ENCODE measurements at places on chromosomes 5 and 9.

DNA sequence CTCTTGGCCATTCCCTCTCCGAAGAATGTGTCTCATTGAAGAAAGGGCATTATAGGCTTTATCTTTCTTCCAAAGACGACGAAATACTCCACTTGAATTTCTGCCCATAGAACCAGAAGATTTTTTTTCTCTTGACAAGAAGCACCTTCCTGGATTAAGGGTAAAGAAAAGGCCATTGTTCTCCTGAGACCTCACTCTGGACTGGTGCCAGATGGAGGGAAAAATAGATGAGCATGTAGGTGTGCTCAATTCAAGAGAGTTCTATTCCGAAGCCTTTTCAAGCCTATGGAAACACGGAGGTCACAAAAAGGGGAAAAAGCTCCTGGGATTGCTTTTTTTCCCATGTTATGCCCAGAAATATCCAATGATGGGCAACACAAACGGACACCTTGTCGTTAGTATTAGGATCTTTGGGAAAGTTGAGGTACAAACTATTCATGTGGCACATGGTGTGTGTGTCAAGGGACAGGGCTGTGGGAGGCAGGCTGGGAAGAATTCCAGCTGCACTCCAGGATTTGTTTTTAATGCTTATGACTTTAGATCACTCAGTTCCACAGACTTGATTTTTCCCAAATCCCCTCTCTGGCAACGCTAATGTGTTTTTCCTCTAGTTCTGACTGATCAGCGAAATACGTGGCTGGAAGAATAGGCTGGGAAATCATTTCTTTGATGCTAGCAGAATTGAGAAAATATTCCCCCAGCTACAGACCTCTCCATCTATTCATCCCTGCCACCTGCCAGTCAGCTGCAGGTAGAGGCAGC, 89.9 kb downstream of the SIL1 start:
- no peak for DNase-seq

DNA sequence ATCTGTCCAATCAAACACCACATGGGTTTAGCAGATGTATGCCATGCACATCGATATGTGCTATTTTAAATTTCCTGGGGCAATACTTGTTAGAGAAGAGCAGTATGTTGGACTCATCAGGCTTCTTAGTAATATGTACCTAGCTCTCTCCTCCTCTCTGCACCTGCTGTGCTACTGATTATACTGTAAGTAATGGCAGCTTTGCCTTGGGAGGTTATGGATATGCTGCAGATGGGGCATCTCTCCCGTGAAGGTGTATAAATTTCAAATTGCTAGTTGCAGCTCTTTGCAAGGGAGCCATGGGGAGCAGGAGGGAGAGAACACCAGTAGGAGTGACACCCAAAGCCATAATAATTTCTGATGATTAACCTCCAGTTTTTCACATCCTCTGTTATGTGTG, 101.5 kb downstream of the SPATA31D1 start:
- DNase-seq, result no peak

DNA sequence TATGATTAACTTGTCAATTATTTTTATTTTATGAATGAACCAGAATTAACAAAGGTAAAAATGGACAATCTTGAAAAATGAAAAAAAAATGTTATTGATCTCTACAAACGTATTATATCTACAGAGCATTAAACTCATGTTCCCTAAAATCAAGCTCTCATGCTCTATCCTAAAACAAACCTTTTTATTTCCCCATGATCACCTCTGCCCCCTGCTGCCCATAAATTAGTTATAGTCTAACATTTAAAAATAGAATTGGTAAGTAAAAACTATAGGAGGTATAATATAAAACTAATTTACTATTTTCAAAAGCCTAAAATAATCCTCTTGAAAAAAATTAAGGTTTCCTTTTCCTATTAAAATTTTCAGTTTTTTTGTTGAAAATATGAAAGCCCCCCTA, 168.0 kb upstream of the POU5F2 start:
- no peak for DNase-seq

- no peak for DNase-seq
These were observed 4.9 kb upstream of the AMACR start for GRCh38 chr5:34012791-34013190.

GRCh38 chr5:177325868-177326381, 14.2 kb upstream of the MXD3 start:
- no peak for DNase-seq

GRCh38 chr5:164224772-164225171, 719.4 kb downstream of the MAT2B start:
- no peak for DNase-seq

- DNase-seq, result no peak
These were observed 22.1 kb downstream of the FAM163B start for GRCh38 chr9:133587051-133587450.

DNA sequence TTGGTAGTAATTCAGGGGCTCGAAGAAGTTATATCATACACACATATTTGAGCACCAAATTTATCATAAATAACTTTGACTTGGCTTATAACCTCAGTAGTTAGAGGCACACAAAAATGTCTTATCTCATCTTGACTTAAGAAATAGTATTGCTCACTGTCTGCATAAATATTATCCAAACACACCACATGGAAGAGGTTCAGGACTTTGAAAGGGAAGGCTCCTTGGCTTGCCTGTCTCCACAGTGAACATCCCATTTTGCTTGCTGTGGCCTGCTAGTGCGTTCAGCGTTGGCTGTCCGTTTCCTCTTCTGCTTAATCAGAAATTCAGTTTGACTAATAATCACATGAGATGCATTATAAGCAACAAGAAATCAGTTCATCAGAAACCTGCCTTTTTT, 13.9 kb downstream of the GRXCR2 start:
- no peak for DNase-seq

DNA sequence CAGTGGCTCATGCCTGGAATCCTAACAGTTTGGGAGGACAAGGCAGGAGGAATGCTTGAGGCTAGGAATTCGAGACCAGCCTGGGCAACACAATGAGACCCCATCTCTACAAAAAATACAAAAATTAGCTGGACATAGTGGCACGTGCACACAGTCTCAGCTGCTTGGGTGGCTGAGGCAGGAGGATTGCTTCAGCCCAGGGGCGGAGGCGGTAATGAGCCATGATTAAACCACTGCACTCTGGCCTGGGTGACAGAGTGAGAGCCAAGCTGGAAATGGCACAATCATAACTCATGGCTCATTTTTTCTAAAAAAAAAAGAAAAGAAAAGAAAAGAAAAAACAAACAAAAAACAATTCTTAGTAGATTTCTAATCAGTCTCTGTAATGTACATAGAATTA, 446.2 kb downstream of the ELAVL2 start:
- DNase-seq, result no peak

DNA sequence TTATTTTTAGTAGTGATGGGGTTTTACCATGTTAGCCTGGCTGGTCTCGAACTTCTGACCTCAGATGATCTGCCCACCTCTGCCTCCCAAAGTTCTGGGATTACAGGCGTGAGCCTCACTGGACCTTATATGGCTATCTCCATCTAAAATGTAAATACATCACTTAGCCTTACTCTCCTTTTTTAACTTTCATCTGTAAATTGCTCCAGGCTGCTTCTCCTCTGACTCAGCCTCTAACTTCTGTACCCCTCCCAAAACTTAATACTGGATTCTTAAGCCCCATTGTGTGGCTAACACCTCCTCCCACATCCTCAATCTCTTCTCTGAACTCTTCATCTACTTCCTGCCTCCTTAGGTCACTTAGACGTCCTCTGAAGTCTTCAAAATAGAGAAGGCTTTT, 4.0 kb downstream of the SNX30 start:
- no peak for DNase-seq

DNA sequence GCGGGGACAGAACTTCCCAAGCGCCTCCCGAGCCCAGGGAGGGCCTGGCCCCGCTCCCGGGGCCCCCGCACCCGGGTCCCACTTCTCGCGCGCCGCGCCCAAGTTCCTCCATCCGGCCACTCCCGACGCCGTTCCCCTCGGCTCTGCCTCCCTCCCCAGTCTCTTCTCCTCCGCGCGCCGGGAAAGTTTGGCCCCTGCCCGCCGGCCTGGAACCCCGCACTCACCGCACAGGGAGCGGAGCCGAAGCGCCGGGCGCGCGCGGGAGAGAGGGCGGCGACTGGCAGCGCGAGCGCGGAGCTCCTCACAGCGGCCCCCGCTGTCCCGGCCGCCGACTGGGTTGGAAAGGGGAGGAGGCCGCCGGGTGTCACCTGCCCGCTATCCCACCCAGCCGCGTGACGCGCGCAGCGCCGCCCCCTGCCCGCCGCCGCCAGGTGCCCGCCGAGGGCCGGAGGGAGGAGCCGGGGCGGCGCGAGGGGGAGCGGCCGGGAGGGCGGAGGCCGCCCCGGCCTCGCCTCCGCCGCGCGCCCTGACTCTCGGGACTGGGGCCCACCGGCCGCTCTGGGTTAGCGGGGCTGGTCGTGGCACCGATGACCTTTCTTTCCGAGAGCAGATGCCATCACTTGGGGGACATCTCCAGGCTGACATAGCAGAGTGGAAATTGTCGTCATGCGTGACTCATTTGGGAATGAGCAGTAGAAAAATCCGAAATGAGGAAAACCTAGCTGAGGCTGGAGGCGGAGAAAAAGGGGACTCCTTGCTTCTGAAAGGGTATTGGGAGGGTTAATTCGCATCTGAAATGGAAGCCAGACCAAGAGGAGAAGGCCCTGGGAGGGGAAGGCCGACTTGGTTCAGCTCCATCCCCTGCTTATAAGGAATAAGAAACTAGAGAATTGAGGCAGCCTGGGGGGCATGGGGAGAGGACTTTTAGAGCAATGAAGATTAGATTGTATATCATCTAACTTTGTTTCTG, at the start of gene ELOVL7:
TSS of gene ELOVL7 (minus strand) at position 334 of the 970 bp plus-strand sequence. CDS start 56,872 bp downstream, outside the sequence.
- DNase-seq, result no peak

- no peak for DNase-seq
These were observed 33.0 kb downstream of the LARP1 start for GRCh38 chr5:154788212-154788611.

DNA sequence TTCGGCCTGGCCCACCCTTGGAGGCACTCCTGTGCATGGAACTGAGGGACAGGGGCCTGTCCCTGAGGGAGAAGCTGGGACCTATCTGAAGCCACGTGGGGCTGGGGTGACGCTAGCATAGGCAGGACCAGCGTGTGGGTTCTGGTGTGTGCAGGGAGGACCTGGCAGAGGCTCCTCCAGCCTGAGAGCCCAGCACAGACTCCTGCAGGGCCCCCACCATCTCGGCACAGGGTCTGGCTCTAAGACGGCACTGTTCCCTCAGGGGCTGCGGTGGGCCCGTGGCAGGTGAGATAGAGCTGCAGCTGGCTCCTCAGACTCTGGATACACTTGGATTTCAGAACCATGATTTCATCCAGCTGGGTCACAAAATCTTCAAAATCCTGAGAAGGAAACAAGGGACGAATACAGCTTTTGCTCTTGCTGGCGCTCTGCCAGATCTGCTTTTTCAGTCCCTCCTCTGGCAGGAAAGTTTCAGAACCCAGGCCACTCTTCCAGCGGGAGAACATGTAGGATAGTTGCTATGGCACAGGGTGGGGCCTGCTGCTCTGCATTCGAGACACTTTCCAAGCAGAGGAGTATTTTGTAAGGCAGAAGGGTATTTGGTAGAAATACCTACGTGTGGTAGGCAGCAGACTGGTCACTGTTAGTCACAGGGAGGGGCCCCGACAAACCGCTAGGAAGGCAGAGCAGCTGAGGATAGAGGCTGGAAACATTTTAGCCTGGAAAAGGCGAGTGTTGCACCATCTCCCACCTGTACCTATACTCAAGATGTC, 74.7 kb downstream of the KIF24 start:
- DNase-seq, result no peak

DNA sequence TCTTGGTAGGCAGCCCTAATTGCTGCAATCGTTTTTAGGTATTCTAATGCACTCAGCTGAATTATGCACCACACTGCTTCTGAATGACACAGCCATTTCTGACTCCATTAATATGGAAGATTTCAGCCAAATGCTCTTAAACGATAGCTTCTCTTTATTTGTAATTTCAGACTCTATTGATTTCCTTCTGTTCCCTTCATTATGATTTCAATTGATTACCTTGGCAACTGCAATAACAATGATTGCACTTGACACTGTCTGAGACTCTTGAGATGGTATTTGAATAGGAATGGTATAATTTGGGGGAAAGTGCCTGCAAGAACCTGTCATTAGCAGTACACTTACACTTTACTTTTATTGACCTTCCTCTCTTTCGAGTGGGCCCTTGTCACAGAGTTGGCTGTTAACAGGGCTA, 296.1 kb upstream of the DMAC1 start:
- no peak for DNase-seq

DNA sequence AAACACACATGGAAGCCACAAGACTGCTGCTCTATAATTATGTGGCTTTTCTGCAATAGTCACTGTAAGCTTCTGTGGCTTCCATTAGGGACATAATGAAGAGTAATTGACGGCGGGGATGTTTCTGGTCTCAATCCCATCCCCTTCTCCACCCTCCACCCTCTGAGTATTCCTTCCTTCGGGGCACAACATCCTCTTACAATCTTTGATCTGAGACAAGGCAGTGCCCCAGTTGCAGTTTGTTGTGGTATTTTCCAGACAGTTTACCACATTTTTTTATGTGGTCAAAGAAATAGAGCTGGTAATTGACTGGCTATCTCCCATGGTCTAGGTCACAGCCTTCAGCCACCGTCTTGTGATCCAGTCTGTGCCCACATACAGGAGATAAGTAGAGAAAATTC, 277.7 kb downstream of the NR2F1-AS1 start:
- DNase-seq, result no peak

- no peak for DNase-seq
These were observed 77.0 kb downstream of the SIL1 start for GRCh38 chr5:139121120-139121519.

GRCh38 chr5:77145666-77146065, 58.6 kb upstream of the ZBED3 start:
- DNase-seq, result no peak

GRCh38 chr9:86521977-86522376, 167.8 kb upstream of the TUT7 start:
- no peak for DNase-seq

DNA sequence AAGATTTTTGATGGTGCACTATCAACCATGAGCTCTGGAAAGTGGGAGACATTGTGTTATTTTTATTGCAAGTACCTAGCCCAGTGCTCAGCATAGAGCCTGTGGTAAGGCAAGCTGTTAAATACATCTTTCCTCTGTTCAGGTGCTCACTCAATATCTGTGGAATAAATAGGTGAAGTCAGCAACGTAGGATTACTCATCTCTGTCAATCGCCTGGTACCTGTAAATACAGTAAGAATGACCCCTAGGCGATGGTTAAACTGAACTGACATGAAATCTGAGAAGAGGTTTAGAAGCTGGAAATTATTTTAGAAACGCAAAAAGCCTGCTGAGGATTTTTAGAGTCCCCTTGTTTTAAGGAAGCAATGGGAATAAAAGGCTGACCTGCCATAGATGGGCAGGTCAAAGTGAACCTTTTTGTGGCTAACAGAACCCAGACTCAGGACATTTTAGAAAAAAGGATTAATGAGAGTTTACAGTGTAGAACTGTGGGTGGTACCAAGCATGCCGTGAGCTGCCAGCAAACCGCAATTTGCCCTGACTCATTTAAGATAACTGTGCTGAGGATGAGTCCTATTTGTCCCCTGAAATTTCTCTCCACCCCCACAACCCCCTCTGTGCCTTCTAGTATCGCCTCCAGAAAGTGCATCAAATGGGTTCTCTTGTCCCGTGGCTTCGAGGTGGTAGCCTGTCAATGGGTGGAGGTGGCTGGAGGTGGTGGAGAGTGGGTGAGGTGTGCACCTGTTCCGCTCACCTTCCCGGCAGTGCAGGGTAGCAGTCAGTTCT, 375.1 kb downstream of the MED10 start:
- DNase-seq, result no peak

Data from activated CD4-positive, CD25-positive, alpha-beta regulatory T cell (primary cell).